ENCODE measurements at places on chromosomes 1 and 21. TPM values are rescaled to one million over a fixed set of nuclear protein-coding genes. Genes with fewer than 3 reads are reported as not detected.
A peak's percentile ranks its signal among the peaks of the same experiment; 100 is the strongest.

DNA sequence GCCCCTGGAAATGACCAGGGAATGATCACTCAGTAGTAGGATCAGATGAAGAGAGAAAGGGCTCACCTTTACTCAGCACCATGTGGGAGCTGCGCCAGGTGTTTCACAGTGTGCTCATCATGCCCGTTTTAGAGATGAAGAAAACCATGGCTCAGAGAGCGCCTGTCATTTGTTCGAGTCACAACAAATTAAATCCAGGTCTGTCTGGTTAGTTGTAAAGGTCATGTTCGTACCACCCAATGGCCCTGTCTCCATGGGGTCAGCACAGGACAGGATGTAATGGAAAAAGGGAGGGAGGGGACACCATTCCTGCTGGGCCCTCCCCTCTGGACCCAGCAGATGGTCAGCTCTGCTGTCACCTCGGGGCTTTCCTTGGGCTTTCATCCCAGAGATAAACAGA, 15.2 kb downstream of the KIRREL1 start:
- no peaks in the 10 kb centered on the region for H3K4me1 ChIP-seq
- no peak for DNase-seq
- H3K27ac ChIP-seq, result no peak overlapping the region
- H3K27me3 ChIP-seq, result peaks cover 48% of the 10 kb centered on the region

Gene RHBDL2
- total RNA-seq, result not detected

DNA sequence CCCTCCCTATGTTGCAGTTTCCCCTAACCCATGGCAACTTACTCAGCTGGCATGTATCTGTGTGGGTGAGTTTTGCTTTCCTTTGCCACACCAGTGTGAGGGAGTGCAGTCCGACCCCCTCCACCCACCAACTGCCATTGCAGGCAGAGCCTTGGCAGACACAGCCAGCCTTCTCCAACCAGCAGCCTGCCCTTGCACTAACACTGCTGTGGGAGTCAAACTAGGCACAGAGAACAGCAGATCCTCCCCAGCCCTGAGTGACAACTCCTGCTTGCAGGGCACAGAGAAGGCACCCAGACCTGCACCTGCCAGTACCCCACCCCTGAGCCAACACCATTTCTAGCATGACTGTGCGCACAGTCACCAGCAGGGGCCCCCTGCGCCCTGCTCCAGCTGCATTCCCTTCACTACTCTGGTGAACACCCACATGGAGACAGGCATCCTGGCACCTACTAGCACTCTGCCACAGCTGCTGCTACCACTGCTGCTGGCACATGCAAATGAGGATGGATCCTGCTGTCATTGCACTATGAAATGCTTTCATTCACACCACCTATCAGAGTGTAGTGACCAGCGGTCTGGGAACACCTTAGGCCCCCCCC, 98.4 kb downstream of the MAGI3 start:
- H3K36me3 ChIP-seq, result no peaks in the 10 kb centered on the region
- H3K4me3 ChIP-seq, result no peak overlapping the region
- no peak overlapping the region for H3K27ac ChIP-seq
- no peaks in the 10 kb centered on the region for H3K4me1 ChIP-seq
- DNase-seq, result no peak

- H3K27ac ChIP-seq, result no peak overlapping the region
- DNase-seq, result peak; percentile 16
- peak overlapping the region; percentile 82 for H3K4me3 ChIP-seq
- H3K4me1 ChIP-seq, result peaks cover 21% of the 10 kb centered on the region
Measured at GRCh38 chr1:184387069-184387475, 243 bp downstream of the C1orf21 start.

DNA sequence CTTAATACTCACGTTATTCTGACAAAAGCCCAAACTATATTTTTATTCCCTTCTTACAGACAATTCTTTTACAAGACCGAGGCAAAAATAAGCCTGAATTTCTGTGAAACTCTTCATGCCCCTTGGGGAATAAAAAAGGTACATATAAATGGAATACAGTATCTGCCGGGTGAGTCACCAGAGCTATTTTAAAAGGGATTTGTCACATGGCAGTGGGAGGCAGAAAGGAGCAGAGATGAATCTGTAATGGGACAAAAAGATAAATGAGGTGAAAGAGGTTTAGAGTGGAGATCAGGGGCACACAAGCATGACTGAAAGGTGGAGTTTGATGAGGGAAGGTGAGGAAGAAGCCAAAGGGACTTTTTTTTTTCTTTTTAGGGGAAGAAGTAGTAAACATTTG, 8.8 kb downstream of the XCL1 start:
- H3K36me3 ChIP-seq, result no peaks in the 10 kb centered on the region
- no peaks in the 10 kb centered on the region for H3K4me1 ChIP-seq
- no peak overlapping the region for H3K4me3 ChIP-seq

- no peaks in the 10 kb centered on the region for H3K27me3 ChIP-seq
- no peak for DNase-seq
- H3K4me3 ChIP-seq, result no peak overlapping the region
- no peaks in the 10 kb centered on the region for H3K4me1 ChIP-seq
- H3K27ac ChIP-seq, result no peak overlapping the region
- H3K36me3 ChIP-seq, result no peaks in the 10 kb centered on the region
Measured at GRCh38 chr1:96087719-96088118, 633.9 kb upstream of the PTBP2 start.

Gene CXADR
- not detected for total RNA-seq

DNA sequence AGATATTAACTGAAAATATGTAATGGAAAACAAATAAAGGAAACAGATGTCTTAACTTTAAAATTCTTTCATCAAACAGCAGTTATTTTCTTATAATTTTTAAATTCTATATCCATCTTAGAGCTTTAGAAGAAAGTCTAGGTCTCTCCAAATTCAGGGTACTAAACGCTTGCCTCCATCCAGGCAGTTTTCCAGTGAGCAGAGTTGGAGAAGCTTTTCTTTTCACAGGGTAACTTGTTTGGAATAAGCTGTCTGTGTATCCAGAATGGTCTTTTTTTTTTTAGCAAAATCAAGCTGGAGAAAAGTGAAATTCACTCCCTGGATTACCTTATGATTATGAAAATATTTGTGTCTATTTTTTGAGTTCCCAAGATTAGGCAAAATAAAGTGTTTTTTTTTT, 88.6 kb downstream of the DDAH1 start:
- no peak overlapping the region for H3K4me3 ChIP-seq
- peaks cover 4% of the 10 kb centered on the region for H3K36me3 ChIP-seq
- H3K27me3 ChIP-seq, result no peaks in the 10 kb centered on the region
- no peaks in the 10 kb centered on the region for H3K4me1 ChIP-seq
- DNase-seq, result no peak

- no peak for DNase-seq
- H3K4me3 ChIP-seq, result no peak overlapping the region
- H3K27ac ChIP-seq, result no peak overlapping the region
- H3K4me1 ChIP-seq, result no peaks in the 10 kb centered on the region
Measured at GRCh38 chr21:37118187-37118826, 45.3 kb downstream of the TTC3 start.

Gene NFIA
- total RNA-seq, result 0.13 TPM

GRCh38 chr21:42337830-42338728, 12.7 kb downstream of the TFF2 start:
- no peak overlapping the region for H3K4me3 ChIP-seq
- no peak overlapping the region for H3K27ac ChIP-seq

Gene TCEA3
- total RNA-seq, result not detected

GRCh38 chr1:160257411-160258015, 4.8 kb downstream of the DCAF8 start:
- peaks cover 40% of the 10 kb centered on the region for H3K4me1 ChIP-seq
- H3K4me3 ChIP-seq, result no peak overlapping the region
- peaks cover 44% of the 10 kb centered on the region for H3K36me3 ChIP-seq
- H3K27ac ChIP-seq, result no peak overlapping the region
- DNase-seq, result no peak

Gene PDZK1IP1
- total RNA-seq, result not detected

DNA sequence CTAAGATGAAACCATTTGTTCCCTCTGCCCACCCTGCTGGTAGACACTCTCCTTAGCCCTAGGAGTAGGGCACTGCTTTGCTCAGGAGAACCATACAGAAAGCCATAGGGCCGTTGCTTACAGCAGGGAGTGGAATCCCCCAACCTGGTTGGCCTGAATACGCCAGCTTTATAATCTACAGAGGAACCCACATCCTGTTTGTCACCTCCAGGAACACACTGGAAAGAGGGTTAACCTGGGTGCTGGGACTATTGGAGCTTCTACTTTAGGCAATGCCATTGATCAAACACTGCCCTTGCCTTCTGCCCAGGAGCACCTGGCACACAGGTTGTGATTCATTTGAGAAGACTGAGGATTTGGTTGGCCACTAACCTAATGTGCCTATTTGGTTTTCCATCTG, 124.8 kb downstream of the TNR start:
- H3K27ac ChIP-seq, result no peak overlapping the region
- no peak for DNase-seq
- peaks cover 5% of the 10 kb centered on the region for H3K27me3 ChIP-seq
- H3K4me1 ChIP-seq, result no peaks in the 10 kb centered on the region
- H3K36me3 ChIP-seq, result no peaks in the 10 kb centered on the region

Gene OR2L8
- not detected for total RNA-seq

DNA sequence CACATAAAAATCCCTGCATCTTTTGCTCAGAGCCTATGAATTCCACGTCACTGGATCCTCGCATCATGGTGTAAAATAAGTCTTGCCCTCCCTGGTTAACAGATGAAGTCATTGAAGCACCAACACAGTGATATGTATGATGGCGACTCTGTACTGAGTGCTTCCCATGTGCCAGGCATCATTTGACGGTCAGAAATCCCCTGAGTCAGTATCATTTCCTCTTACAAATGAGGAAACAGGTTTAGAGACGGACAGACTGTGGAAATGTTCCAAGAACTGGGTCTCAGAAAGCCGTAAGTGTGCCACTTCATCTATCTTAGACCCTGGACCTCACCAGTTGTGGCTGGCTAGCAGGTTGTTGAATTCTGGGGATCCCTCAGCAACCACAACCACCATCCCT, 5.1 kb upstream of the OLFML2B start:
- H3K27me3 ChIP-seq, result peaks cover 40% of the 10 kb centered on the region
- H3K27ac ChIP-seq, result no peak overlapping the region
- no peaks in the 10 kb centered on the region for H3K36me3 ChIP-seq
- H3K4me3 ChIP-seq, result no peak overlapping the region

DNA sequence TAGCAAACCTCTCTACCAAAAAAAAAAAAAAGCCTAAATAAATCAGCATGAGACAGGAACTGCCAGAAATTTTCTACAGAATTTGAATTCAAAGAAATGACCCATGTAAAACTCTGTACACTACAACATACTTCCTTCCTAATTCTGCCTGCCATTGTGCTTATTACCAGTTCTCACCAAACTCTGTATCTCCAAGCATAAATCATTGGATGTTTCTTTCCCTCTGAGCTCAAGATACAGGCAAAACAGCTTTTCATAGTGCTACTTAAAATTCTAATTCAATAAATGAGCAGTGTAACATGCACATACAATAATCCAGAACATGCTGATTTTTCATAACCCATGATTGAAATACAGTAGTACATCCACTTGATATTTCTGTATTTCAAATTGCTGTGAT, 87.0 kb downstream of the EIF4G3 start:
- peak overlapping the region; percentile 8 for H3K4me3 ChIP-seq
- no peak overlapping the region for H3K27ac ChIP-seq
- H3K4me1 ChIP-seq, result peaks cover 30% of the 10 kb centered on the region

DNA sequence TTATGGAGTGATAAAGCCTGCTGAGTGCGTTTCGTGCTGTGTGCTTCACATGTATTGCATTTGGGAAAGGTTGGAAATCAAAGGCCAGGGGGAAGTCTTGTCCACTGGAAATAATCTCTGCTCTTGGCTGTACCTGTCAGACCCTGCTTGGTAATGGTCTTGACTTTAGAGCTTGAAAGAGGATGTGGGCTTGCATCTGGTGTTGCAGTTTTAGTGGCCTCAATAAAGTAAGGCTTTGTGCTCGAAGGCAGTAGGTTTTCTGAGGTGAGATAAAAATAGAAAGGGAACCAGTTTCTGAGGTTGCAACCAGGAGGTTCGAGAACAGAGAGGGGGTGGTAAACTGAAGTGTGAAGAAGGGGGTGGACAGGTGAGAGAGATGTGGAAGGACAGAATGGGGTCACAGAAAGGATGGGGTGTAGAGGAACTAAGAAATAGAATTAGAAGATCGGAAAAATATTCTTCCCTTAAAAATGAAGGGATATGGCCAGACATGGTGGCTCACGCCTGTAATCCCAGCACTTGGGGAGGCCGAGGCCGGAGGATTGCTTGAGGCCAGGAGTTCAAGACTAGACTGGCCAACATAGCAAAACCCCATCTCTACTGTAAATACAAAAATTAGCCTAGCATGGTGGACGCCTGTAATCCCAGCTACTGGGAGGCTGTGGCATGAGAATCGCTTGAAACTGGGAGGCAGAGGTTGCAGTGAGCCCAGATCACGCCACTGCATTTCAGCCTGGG, 1.5 kb downstream of the S100PBP start:
- no peaks in the 10 kb centered on the region for H3K27me3 ChIP-seq
- H3K4me1 ChIP-seq, result peaks cover 69% of the 10 kb centered on the region
- DNase-seq, result no peak
- peak overlapping the region; percentile 94 for H3K4me3 ChIP-seq

Gene HDGF
- 113 TPM for total RNA-seq

Gene FCER1A
- not detected for total RNA-seq

- no peak overlapping the region for H3K4me3 ChIP-seq
- no peak overlapping the region for H3K27ac ChIP-seq
- no peaks in the 10 kb centered on the region for H3K36me3 ChIP-seq
- no peaks in the 10 kb centered on the region for H3K4me1 ChIP-seq
- no peaks in the 10 kb centered on the region for H3K27me3 ChIP-seq
- no peak for DNase-seq
Measured at GRCh38 chr1:118828038-118828437, 160.1 kb downstream of the TBX15 start.

GRCh38 chr1:230032516-230033281, 34.3 kb upstream of the GALNT2 start:
- DNase-seq, result no peak
- peaks cover 2% of the 10 kb centered on the region for H3K27me3 ChIP-seq
- peaks cover 3% of the 10 kb centered on the region for H3K4me1 ChIP-seq
- peaks cover 2% of the 10 kb centered on the region for H3K36me3 ChIP-seq

Gene GREM2
- total RNA-seq, result not detected

- peak overlapping the region; percentile 57 for H3K4me3 ChIP-seq
- H3K27ac ChIP-seq, result peak overlapping the region; percentile 53
- H3K4me1 ChIP-seq, result peaks cover 32% of the 10 kb centered on the region
- DNase-seq, result no peak
Measured at GRCh38 chr1:31434101-31434871, 21.3 kb downstream of the SERINC2 start.

Gene NPHS2
- not detected for total RNA-seq

DNA sequence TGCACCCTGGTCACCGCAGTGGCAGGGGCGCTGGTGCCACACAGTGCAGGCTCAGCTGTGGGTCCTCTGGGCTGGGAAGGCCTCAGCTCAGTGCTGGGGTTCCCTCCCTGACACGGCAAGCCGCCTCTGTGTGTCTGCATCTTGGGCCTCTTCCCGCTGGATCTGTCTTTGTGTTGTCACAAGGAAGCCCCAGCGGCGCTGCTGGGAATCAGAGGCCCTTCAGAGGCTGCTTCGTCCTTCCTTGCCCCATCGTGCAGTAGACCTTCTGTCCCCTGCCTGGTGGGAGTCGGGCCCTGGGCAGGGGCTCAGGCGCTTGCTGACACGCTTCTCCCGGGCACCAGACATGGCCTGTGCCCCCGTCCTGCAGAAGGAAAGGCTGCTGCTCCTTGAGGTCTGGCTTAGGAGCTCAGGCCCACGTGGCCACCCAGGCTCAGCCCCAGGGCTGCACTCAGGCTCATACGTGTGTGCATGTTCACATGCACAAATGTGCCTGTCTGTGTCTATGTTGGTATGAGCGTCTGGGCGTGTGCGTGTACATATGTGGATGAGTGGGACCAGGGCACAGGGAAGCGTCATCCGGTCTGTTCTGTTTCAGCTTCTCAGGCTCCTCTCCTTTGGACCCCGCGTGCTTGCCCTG, 24.3 kb upstream of the DIP2A start:
- H3K27ac ChIP-seq, result no peak overlapping the region

Measured in activated B cell treated with CpG ODN at 0.5 μM for 24 hours (primary cell).